ENCODE measurements at places on chromosomes 11 and 22.

DNA sequence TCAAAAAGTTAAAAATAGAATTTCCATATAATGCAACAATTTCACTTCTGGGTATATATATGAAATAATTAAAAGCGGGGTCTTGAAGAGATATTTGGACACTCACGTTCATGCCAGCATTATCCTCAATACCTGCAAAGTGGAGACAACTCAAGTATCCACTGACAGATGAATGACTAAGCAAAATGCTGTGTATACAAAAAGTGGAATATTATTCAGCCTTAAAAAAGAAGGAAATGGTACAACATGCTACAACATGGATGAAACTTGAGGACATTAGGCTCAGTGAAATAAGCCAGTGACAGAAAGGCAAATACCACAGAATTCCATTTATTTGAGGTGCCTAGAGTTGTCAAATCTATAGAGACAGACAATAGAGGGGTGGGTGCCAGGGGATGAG, 62.5 kb upstream of the GAL start:
- no peak for DNase-seq

GRCh38 chr22:38861170-38861876, 10.7 kb downstream of the CBX6 start:
- DNase-seq, result no peak

GRCh38 chr22:47102648-47103047, 340.2 kb downstream of the TBC1D22A start:
- no peak for DNase-seq

- no peak for DNase-seq
These were observed 702 bp upstream of the KCNJ4 start for GRCh38 chr22:38455530-38456271.

- peak; percentile 73 for DNase-seq
These were observed 6.7 kb upstream of the BRSK2 start for GRCh38 chr11:1382831-1383607.

DNA sequence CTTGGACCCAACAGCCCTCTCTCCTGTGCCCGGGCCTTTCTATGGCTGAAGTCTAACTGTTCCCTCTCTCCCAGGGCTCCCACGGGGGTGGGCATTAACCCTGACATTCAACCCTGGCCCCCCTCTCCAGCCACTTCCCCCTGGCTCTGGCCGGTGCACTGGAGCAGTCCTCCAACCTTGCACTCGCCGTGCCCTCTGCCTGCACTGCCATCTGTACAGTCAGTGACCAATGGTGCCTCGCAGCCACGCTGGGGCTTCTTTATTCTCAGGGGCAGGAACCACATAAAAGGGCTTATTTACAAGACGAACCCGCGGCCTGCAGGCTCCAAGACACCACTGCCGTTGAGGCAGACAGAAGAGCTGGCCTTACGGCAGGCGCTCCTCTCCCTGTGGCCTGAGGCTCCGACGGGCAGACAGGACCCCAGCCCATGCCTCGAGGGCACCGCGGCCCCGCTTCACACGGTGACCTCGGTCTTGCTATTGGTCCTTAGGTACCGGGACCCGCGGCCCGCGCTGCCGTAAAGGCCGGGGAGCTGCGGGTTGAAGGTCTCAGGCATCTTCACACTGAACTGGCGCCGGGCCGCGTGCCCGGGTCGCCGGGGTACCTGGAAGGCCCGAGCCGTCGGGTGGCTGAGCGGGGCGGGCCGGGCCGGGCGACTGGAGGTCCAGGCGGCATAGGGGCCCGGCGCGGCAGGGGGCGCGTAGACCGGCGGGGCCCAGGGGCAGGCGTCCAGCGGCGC, 5.4 kb downstream of the SHISA8 start:
- DNase-seq, result no peak

GRCh38 chr22:46081831-46082210, 68.5 kb upstream of the PPARA start:
- DNase-seq, result no peak

DNA sequence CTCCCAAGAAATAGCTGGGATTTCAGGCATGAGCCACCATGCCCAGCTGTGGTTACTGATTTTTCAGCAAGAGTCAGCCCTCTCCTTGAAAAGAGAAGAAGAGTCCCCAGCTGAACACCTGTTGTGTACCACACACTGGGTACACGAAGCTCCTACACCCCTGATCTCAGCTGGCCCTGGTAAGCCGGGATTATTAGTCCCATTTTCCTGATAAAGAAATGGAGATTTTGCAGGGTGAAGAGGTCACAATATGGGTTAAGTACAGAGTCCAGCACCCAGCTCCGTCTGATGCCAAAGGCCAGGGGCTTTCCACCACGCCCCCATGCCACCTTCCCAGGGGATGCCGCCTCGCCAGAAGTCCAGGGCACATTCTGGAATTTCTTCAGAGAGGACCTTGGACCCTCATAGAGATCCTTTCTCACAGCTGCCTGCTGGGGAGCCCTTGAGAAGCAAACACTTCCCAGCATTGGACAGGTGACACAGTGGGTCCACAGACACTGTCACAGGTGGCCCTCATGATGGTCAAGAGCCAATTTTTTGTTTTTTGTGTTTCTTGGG, 19.8 kb upstream of the HMOX1 start:
- no peak for DNase-seq

DNA sequence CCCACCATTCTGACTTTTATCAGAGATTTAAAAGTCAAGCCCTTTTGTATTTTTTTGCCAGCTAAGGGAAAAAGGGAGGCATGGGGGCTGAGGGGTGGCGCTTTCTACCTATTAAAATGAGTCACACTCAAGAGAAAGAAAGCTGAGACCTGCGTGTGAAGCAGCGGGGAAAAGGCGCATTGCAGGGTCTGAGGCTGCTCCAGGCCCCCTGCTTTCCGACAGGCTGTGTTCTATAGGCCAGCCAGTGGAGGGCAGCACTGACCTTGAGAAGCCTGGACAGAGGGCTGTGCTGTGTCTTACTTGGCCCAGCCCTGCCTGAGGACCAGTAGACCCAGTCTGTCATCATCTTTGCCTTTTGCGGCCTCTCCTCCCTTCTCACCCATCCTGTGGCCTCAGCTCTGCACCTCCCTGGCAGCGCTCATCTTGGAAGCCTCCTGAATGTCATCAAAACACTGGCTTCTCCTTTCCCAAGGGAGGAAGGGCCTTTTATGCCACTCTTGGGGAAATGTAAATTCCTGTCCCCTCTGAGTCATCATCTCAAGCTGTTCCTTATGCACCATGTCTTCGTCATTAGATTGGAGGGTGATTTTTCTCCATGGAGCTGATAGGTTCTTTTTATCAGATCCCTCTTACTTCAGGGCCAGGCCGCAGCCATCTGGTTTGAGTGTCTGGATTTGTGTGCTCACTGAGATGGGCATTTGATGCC, 12.6 kb upstream of the MAPK8IP1 start:
- DNase-seq, result peak; percentile 15

DNA sequence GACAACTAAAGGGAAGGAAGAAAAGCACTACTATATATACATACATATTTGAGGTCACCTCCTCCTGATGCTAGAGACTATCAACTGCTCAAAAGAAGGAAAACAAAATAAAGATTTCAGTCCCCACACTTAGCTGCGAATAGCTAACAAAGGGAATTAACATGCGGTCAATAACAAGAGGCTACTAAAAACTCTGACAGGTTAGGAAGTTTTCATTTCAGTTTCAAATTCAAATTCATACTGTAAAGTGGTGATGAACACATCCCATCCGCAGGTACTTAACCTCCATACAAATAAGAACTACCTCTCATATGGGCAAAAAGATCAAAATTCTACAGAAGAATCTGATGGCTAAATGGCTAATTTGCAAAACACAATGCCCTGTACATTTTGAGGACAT, 2.6 kb downstream of the NAP1L4 start:
- no peak for DNase-seq

- peak; percentile 38 for DNase-seq
These were observed 13.9 kb downstream of the KCNE3 start for GRCh38 chr11:74453373-74453975.

- DNase-seq, result no peak
These were observed 277.1 kb downstream of the TTC28 start for GRCh38 chr22:28402539-28402938.

DNA sequence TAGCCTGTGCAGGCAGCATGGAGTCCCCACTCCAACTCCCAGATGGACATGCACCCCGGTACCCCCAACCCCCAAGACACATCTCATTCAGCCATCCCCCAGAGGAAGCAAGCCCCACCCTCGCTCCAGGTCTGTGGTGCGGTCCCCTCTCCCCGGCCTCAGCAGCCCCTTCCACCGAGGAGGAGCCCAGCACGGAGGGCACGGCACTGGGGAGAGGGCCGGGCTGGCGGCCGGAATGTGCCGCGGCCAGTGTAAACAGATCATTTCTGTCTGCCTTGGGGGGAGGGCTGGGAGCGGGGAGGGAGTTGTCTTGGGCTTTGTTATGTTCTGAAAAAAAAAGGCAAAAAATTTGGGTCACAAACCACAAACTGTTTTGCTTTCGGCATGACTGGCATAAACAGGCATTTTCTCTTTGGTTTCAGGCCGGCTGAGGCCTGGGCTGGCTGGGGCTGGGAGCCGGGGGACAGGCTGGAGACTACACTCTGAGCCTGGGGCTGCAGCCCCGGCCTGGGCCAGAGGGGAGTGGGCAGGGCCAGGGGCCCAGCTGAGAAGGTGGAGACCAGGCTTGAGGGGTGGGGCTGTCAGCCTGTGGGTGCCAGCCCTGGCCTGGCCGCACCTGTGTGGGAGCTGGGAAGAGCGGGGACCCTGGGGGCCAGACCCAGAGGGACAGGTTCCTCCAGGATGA, 16.8 kb downstream of the IGF2 start:
- DNase-seq, result no peak

DNA sequence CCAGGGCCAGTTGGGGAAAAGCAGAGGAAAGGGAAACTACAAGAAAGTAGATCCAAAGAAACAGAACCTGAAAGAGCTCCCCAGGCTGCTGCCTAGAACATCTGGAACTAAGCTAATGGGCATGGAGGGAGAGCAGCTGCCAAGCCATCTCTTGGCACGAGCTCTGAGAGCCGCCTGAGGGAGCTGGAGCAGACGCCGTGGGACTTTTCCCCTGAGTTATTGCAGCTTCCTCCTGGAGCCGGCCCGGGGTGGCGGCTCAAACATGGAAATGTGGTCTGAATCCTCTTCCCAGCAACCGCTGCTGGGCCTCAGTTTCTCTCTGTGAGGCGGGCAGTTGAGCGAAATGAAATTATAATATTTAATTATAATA, 41.8 kb downstream of the LIF start:
- DNase-seq, result no peak

GRCh38 chr11:31806186-31806927, 4.8 kb downstream of the PAX6 start:
- DNase-seq, result no peak

DNA sequence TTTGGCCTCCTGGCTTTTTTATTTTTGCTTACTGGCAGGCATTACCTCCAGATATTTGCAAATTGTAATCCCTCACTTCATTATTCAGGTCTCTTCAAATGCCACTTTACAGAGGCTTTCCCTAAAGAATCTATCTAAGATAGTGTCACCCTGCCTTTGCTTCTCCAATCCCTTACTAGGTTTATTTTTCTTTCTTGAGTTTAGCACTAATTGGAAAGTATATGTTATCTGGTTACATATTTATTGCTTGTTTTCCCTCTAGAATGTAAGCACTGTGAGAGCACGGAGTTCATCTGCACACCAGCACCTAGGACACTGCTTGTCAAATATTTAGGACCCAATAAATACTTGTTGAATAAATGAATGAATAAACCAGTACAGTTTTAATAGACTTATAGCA, 3.5 kb downstream of the KIF18A start:
- DNase-seq, result no peak

GRCh38 chr11:74000307-74001133, 8.4 kb downstream of the UCP3 start:
- DNase-seq, result no peak

DNA sequence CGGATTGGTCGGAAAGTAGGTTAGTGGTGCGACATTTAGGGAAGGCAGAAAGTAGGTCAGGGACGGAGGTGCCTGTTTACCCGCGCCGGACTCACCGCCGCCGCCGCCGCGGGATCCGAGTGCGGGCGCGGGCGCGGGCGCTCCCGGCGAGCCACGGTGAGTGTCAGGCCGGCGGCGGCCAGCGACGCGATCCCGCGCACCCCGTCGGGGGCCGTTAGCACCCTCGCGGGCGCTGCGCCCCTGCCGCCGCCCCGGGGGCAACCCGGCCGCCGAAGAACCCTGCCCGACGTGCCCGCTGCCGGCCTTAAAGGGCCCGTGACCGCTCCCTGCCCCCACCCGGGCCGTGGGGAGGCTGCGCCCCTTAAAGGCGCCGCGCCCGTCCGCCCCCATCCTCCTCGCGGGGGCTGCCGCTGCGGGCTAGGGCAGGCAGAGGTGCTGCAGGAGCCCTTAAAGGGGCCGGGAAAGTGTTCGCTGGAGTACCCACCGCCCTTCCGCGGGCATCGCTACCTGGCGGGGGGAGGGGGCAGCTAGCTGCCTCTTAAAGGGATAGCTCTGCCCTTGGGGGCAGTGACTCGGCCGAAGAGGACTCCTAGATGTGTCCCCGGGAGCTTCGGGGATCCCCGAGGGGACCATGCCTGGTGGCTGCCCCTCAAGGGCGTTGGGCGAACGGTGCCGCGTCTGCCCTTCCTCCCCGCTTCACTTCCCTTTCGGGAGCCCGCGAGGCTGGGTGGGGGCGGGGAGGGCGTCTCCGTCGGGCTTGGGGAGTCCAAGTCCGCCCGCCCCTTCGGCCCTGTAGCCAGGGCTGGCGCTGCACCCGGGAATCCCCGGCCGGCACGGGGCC, at the start of gene BMAL1:
TSS of gene BMAL1 (plus strand) at position 23 of the 841 bp plus-strand sequence. CDS start 76,519 bp downstream, outside the sequence.
- DNase-seq, result peak; percentile 28

GRCh38 chr11:117479372-117479771, 151.7 kb downstream of the CEP164 start:
- no peak for DNase-seq

DNA sequence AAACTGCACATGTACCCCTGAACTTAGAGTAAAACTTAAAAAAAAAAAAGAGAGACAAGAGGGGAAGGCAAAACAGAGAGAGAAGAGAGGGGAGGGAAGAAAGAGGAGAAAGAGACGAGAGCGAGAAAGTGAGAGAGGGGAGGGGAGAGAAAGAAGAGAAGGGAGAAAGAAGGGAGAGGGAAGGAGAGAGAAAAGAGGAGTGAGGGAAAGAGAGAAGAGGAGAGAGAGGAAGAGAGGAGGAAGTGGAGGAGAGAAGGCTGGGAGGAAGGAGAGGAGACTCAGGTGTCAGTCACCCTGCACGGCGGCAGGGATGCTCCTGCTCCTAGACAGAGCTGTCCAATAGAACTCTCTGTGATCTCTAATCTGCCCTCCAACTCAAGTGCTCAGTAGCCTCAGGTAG, 248.3 kb downstream of the MIAT start:
- no peak for DNase-seq

DNA sequence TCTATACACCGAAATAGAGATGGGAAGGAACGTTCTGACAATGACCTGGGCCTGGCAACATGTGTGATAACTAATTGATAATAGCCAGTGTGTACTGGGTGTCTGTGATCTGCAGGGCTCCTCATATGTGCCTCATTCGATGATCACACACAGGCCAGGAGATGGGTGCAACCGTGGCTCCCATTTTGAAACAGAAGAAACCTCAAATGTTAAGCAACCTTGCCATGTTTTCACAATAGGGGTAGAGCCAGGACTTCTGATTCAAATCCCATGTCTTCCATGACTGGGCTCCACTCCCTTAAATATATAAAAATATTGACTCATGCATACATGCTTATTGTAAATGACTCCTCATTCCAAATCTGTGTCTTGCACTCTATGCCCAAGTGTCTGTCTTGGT, 11.1 kb downstream of the APOL3 start:
- no peak for DNase-seq

GRCh38 chr11:2792381-2793250, 92.8 kb upstream of the KCNQ1OT1 start:
- DNase-seq, result no peak

Data from T follicular helper cell (primary cell).